ENCODE measurements at places on chromosomes 2 and 18. TPM values are rescaled to one million over a fixed set of nuclear protein-coding genes. Genes with fewer than 3 reads are reported as not detected.

- DNase-seq: no peak
These were observed 28.1 kb upstream of the SATB2 start for GRCh38 chr2:199485732-199486335.

DNA sequence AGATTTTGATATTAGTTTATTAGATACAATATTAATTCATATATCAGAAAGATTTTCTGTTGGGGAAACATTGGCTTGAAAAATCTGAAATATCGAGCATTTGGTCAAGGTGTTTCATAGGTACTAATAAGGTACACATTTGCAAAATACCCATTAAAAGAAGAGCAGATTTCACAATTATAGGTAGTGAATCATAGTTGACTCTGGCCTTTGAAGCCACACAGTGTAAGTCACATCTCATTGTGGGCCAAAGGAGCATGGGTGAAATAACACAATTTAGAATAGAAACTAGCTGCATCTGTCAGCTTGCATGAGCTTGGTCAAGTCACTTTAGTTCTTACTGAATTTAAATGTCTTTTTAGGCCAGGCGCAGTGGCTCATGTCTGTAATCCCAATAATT, 4.9 kb downstream of the KDM3A start:
- no peak for DNase-seq

DNA sequence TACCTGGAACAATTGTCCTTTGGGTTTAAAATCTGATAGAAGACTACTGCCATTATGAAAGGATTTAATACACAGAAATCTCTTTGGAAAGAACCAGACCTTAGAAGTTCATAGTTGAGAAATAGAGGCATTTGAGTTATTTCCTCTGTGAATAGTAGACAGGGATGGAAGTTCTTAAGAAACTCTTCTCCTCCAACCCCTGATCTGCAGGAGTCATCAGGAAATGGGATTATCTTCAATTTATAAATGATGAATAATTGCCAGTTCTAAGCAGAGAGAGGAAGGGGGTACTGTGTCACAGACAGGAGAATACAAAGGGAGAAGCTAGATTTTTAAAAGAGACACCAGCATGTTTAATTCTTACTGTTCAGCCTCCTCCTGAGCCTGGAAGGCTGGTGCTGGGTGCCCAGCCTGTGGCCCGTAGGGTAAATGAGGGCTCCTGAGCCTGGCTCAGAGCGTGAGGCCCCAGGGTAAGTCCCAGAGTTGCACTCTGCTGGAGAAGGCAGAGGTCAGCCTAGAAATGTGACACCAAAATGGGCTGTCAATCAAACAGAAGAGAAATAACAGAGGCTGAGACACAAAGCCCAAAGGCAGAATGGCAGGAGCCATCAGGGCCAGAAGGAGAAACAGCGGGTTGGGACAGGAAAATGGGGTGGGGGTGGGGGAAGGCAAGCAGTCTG, 58.2 kb upstream of the PKDCC start:
- DNase-seq: no peak

GRCh38 chr2:215528555-215528954, 92.7 kb upstream of the FN1 start:
- no peak for DNase-seq

DNA sequence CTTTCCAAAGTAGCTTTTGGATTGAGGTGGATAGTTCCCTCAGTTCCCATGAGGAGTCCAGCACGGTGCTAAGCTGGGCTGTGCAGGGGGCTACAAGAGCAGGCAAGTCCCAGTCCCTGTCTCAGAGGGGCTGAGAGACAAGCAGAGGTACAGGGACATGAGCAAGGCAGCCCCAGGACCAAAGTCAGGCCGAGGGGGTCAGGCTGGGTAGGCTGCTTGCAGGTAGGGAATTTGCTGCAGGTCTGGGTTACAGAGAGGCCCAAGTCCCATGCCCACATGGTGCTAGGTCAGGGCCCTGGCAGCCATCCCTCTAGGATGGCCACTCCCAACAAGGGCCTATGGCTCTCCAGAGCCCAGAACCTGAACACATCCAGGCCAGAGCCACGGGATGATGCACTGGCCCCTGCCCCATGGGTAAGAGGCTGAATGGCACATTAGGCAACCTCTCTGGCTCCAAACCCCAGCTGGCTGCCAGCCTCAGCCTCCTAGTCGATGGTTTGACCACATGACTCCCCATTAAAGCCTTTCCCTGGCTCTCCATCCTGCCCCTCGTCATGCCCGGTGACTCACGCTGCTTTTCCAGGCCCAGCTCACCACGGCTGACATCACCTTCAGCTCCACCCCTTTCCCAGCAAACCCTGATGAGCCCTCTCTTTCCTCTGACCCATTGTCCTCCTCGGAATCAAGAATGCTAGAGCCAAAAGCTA, 83.7 kb downstream of the SDC1 start:
- no peak for DNase-seq

UGT1A9 gene
- polyA plus RNA-seq: 7.8 TPM

GRCh38 chr2:221200184-221200839, 371.8 kb downstream of the EPHA4 start:
- DNase-seq: no peak

GRCh38 chr2:170241756-170242155, 63.8 kb downstream of the MYO3B start:
- DNase-seq: no peak

VIT gene
- polyA plus RNA-seq: 0.09 TPM

GRCh38 chr2:208594642-208595385, 188.2 kb downstream of the PTH2R start:
- DNase-seq: no peak

DNA sequence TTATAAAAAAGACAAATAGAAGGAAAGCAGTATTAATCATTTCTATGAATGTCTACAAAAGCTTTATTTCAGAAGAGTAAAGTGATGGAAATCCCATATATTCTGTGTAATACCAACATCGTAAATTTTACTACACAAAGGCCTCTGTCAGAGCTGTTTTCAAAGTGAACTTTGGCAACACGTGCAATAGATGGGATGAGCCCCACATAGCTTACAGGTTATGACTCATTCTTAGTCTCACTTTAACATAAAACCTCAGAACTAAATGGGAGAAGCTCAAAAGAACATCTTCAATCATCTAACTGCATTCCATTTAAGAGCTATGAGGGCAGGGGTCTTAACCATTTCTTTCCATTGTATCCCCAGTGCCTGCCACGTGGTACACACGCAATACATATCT, 11.5 kb downstream of the VPS4B start:
- DNase-seq: no peak

GRCh38 chr2:232888099-232888836, 18.2 kb downstream of the SNORC start:
- DNase-seq: no peak

DNA sequence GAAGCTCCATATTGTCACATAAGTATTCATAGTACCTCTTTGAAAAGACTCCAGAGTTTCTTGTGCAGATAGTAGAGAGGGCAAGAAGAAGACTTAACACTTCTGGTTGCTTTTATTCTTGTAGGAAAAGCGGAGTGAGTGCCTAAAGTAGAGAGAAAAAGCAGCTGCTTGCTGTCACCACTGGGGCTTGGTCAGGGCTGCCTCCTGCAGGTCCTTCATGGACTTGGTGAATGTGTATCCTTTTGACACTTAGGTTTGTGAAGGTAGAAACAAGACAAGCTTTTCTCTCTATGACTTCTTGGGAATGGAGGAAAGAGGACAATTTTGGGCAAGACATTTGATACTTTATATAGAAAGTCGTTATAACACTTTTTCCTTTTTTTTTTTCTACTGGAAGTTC, 312.8 kb upstream of the FANCL start:
- no peak for DNase-seq

DNPEP gene
- polyA plus RNA-seq: 73.9 TPM

DNA sequence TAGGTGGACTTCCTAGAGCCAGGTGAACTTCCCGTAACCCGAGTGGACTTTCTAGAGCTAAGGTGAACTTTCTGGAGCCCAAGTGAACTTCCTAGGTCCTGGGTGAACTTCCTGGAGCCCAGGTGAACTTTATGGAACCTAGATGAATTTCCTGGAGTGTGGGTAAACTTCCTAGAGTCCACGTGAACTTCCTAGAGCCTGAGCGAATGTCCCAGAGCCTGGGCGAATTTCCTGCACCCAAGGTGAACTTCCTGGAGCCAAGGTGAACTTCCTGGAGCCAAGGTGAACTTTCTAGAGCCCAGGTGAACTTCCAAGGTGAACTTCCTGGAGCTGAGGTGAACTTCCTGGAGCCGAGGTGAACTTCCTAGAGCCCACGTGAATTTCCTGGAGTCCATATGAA, 70.0 kb downstream of the RTP5 start:
- DNase-seq: no peak
